ENCODE measurements at places on chromosomes 5 and 9. TPM values are rescaled to one million over a fixed set of nuclear protein-coding genes. Genes with fewer than 3 reads are reported as not detected.

GRCh38 chr5:92749943-92750342 is 831.1 kb downstream of the NR2F1-AS1 start:
- DNase-seq, result no peak

DNA sequence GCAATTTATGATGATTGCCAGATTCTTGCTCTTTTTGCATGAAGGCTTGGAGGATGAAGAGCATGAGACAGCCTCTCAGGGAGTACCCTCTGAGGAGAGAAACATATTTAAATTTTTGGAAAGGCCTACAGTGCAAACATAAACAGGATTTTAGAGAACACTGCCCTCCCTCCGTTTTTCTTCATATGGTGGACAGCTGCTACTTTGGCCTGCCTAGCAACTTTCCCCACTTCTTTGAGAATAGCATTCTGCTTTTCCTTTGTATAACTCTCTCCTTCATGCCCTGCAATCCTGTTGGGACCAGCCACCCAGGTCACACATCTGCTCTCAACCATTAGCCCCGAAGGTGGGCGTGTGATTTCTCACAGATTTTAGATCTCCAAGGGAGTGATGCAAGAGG is 20.5 kb upstream of the TXN start:
- DNase-seq, result no peak

DNA sequence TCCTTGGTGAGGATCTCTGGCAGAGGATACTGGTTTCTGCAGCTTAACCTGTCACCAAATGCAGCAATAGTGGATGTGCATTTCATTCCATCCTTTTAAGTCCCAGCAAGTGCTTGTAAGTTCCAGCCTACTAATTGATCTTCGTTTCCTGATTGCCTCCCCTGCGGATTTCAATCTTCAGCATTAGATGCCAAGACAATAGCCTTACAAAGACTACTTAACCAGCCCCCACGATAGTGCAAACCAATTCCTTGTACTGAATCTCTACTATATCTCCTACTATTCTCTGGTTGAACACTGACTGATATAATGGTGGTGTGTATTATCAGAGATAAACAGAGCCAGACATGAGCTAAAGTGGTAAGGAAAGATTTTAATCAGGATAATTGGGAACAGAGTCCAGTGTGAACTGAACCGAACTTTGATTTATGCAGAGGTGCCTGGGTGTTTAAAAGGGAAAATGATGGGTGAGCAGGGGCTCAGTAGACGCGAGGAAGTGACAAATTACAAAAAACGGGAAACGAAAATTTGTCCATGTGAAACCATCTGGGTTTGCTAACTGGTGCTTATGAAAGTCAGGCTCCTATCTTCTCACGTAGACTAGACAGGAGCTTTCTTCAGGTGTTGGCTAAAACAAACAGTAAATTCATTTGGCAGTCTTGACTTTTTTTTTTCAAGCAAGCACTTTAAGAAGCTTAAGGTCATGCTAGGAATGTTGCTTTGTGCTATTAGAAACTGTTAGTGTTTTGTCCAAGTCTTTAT is 106.9 kb upstream of the ST8SIA4 start:
- DNase-seq, result no peak

DNA sequence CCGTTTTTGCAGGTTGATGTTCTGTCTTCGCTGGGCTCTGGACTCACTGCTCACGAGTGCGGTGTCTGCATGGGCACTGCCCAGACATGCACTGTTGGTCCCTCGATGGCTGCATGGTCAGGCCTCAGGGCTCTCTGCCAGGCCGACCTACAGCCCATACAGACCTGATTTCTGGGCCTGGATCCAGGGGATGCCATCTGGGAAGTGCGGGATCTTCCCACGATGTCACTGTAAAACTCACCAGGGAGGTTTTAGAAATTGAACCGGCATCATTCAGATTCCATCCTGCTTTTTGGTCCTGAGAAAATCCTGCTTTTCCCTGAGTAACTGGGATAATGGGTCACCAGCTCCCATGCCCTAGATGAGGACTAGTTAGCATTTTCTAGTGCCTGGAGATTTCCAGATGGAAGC is 9.1 kb downstream of the S1PR3 start:
- DNase-seq, result no peak

The SGCD gene
- 4.0 TPM for polyA plus RNA-seq

The TEX48 gene
- not detected for polyA plus RNA-seq

The PDLIM4 gene
- polyA plus RNA-seq, result 36.4 TPM

DNA sequence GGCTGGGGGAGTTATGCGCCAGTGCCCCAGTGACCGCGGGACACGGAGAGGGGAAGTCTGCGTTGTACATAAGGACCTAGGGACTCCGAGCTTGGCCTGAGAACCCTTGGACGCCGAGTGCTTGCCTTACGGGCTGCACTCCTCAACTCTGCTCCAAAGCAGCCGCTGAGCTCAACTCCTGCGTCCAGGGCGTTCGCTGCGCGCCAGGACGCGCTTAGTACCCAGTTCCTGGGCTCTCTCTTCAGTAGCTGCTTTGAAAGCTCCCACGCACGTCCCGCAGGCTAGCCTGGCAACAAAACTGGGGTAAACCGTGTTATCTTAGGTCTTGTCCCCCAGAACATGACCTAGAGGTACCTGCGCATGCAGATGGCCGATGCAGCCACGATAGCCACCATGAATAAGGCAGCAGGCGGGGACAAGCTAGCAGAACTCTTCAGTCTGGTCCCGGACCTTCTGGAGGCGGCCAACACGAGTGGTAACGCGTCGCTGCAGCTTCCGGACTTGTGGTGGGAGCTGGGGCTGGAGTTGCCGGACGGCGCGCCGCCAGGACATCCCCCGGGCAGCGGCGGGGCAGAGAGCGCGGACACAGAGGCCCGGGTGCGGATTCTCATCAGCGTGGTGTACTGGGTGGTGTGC is at the start of gene RXFP3:
Gene RXFP3 (plus strand): TSS at position 6 of the 636 bp plus-strand sequence. CDS start 355 bp downstream, at position 361.
- no peak for DNase-seq

All from left renal pelvis (tissue), 4 donors.